SK-N-SH (cell line): ENCODE measurements at places on chromosomes 6 and 20.

- no peak for DNase-seq
Observed at GRCh38 chr20:55514531-55514930, 490.8 kb downstream of the CBLN4 start.

DNA sequence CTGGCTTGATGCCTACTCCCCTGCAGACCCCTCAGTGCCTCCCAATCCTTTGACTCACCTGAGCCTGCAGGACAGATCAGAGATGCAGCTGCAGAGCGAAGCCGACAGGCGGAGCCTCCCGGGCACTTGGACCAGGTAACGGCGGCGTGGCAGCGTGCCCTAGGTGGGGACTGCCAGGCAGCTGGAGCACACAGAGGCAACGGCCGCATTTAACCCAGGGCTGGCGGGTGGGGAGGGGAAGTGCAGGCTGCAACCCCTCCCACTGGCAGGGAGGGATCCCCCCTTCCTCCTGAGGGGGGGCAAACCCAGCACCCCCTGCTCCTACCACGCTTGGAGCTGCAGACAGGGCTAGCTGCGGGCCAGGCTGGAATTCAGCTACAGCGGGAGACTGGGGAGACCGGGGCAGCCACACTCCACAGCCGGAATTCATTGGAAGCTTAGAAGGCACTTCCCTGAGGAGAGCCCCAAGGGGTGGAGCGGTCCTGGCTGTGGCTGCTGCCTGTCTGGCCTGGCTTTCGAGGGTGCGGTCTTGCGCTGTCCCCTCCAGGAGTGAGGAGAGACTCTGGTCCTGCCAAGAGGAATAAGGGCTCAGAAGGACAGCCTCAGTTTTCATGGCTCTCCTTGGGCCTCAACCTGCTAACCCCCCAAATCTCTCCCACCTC lies at the start of gene MATN4:
TSS of gene MATN4 (minus strand) at position 183 of the 662 bp plus-strand sequence. CDS start 2,717 bp downstream, outside the sequence.
- no peak for DNase-seq

GRCh38 chr6:140252099-140252498 lies 877.7 kb upstream of the CITED2 start:
- no peak for DNase-seq

- DNase-seq: no peak
Observed at GRCh38 chr6:6906570-6907213, 201.1 kb upstream of the RREB1 start.

DNA sequence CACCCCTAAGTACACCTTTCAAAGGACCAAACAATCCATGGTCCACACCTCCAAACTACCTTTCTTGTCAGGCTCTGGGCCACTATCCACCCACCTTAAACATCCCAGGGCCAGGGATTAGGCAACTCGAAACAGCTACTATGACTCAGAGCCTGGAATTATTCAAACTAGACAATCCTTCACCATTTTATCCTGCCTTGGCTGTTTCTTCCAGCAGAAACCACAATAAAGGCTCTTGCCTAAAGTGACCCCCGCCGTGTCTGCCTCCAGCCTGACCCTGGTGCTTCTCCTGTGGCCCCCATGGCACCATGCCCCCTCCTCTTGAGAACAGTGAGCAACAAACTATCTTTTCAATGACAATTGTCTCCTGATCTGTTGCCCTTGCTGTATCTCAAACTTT lies 195.5 kb downstream of the EPM2A start:
- no peak for DNase-seq

GRCh38 chr6:116449565-116449964 lies 11.6 kb upstream of the CALHM6 start:
- DNase-seq: no peak

GRCh38 chr20:62031462-62032092 lies 34.1 kb downstream of the TAF4 start:
- DNase-seq: no peak

- no peak for DNase-seq
Observed at GRCh38 chr6:26175428-26176181, 88.4 kb downstream of the HFE start.

- DNase-seq: peak; percentile 58
Observed at GRCh38 chr20:63698739-63699465, 2.5 kb downstream of the TNFRSF6B start.

DNA sequence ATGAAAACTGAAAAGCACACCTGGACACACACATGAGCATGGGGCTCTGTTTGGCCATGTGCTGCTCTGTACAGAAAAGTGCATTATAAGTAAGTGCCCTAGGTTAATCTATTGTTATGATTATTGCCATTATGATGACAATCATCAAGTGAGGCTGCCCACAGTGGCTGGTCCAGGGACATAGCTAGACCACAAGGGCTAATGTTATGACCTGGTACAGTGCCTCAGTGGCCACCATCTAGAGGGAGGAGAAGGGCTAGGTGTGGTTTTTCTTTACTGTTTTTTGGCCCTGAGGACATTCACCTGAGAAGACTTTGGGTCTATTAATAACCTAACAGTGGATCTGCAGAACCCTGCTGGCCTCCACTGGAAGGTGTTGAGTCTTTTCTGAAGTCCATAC lies 86.1 kb downstream of the GJA10 start:
- DNase-seq: no peak

GRCh38 chr6:93575495-93576267 lies 156.3 kb upstream of the EPHA7 start:
- no peak for DNase-seq

DNA sequence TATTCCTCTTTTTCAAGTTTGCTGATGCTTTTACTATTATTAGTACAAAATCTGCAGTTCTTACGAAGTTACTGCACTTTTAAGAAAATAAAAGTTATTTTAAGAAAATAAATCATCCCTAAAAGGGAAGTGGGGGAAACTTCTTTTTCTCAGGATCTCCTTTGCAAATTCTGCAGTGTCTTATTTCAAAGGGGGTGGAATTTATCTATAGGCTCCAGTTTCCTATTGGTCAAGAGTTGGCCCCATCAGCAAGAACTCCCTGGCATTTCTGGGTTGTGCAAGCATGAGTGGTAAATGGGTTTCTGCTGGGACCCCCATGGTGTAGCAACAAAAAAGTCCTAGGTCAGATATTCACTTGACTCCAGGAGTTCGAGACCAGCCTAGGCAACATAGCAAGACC lies 136.3 kb upstream of the PRDM1 start:
- no peak for DNase-seq

DNA sequence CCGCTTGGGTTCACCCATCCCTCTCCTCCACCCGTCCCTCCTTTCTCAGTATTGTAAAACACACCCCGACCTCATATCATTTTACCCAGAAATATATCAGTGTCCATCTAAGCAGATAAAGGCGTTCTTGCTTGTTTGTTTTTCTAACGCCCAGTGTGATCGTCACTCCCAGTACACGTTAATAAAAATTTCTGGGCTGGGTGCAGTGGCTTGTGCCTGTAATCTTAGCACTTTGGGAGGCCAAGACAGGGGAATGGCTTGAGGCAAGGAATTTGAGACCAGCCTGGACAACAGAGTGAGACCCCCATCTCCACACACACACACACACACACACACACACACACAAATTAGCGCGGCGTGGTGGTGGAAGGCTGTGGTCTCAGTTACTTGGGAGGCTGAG lies 24.4 kb upstream of the TFAP2C start:
- no peak for DNase-seq

GRCh38 chr6:15870333-15871043 lies 207.7 kb upstream of the DTNBP1 start:
- DNase-seq: peak; percentile 4

DNA sequence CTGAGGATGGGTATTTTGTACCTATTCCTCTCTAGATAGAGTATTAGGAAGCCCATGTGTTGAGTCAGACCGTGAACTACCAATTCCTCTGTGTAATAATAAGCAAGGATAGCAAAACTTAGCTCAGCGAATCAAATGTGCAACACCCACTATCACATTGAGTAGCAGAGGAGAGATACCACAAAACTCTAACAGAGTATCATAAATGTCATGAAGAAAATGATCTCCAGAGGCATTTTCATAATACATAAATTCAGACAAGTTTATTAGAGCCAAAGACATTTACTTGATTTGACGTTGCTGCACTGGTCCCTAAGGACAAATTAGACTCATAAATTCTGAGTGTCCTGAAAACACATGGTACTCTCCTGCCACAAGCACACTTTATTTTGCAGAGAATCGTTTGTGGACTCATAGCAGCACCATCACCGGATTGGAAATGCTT lies 245.2 kb downstream of the HAO1 start:
- DNase-seq: no peak

DNA sequence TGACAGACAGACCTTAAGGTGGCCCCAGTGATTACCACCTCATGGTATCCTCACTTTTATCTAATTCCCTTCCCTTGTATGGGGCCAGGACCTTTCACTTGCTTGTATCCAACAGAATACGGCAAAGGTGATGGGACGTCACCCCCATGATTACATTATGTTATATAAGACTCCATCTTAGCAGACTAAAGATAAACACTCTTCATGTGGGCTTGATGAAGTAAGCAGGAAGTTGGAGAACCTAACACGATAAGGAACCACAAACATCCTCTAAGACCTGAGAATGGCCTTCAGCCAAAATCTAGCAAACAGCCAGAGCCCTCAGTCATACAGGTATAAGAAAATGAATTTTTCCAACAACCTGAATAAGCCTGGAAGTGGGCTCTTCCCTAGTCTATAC lies 8.0 kb downstream of the SLC17A3 start:
- no peak for DNase-seq

- DNase-seq: no peak
Observed at GRCh38 chr6:106098383-106099234, 12.5 kb downstream of the PRDM1 start.

DNA sequence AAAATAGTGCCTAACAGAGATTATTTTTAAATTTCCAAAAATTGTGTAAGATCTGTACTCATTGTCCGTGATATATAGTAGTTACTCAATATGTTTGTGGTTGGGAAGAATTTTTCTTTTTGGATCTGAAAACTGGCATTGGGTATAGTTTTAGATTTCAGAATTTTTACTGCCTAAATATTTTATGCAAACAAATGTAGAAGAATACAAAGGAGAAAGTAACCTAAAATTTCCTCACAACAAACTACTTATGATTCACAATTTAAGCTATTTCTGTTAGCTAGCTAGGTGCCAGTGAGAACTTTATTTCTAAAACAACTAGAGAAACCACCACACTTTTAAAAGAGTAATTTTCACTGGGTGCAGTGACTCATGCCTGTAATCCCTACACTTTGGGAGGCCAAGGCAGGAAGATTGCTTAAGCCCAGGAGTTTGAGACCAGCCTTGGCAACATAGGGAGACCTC lies 38.8 kb downstream of the SESN1 start:
- DNase-seq: no peak

GRCh38 chr6:165060720-165061119 lies 248.7 kb downstream of the C6orf118 start:
- DNase-seq: no peak

- no peak for DNase-seq
Observed at GRCh38 chr20:13671916-13672378, 33.2 kb upstream of the TASP1 start.

GRCh38 chr6:117237561-117237960 lies 27.8 kb upstream of the VGLL2 start:
- no peak for DNase-seq

DNA sequence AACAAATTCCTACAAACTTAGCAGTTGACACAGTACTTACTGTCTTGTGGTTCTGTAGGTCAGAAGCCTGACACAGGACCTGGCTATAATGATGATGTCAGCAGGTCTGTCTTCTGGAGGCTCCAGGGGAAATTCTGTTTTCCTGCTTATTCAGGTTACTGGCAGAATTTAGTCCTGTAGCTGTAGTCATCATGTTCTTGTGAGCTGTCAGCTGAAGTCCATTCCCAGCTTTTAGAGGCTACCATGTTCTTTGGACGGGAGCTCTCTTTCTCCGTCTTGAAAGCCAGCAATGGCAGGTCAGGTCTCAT lies 99.2 kb downstream of the HIVEP1 start:
- DNase-seq: no peak

GRCh38 chr20:38060536-38060935 lies 27.0 kb downstream of the RPRD1B start:
- DNase-seq: no peak

GRCh38 chr6:166598441-166599138 lies 12.1 kb upstream of the RAMACL start:
- DNase-seq: no peak

DNA sequence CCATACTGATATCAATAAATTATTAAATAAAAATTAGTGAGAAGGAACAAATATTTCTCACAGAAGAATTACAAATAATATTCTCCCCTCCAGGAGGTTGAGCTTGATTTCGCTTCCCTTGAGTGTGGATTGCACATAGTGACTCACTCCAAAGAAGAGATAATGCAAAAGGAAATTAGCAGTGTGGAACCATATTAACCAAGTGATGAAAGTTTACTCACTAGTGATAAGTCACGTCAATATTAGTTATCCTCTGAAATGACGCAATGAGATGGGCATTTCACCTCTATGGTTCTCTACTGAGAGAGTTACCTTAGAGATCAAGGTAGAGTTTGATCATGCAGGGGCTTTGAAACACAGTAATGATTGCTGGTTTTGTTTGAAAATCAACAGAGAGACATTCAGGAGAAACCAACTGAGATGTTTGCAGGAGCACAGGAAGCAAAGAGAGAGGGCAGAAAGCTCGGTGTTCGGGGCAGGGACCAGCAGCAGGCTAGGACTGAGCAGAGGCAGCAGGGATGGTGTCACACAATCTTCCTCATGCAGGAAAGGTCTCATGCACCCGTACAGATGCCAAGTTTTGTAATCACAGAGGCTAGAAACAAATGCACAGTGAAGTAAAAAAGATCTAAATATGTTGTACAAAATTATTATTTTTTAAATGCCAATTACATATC lies 634.5 kb downstream of the QKI start:
- DNase-seq: no peak

DNA sequence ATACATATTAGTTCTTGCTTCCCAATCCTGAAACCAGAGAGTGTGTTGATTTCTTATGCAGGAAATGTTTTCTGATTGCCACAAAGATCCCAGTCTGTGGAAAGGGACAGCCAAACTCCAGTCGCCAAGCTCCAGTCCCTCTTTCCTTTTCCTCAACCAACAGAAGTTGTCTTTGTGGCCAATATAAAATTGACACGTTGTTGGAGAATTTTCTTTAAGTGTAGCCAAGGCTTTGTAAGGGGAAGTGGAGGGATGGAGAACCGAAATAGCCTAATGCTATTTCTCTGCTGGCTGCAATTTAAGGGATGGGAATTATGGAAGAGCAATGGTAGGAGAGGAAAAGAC lies 5.4 kb downstream of the ADGRB3 start:
- DNase-seq: no peak

DNA sequence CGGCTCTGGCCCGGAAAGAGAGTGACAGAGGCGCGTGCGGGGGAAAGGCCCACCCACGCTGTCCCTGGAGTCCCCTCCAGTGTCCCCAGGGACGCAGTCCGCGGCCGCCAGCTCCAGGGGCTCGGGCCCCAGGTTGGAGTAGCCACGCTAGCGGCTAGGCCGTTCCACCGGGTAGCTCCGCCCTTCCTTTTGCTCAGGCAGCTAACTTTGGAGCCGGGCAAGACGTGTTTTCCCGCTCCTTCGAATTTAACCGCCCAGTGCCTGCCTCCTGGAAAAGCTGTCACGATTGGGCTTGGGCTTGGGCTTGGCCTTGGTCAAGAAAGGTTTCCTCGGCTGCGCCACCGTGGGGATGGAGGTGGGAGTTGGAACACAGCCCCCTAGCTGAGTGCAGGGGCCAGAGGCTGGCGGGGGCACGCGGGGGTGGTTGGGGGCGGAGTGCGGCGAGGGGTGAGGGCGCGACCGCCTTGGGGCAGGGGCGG lies 4.7 kb downstream of the LINC00237 start:
- DNase-seq: peak; percentile 54
